ENCODE measurements at places on chromosomes 13 and 19. TPM values are rescaled to one million over a fixed set of nuclear protein-coding genes. Genes with fewer than 3 reads are reported as not detected.

IL12RB1 gene
- 2.2 TPM for total RNA-seq

GPR18 gene
- total RNA-seq, result not detected

- no peak for DNase-seq
Measured at GRCh38 chr13:79171141-79172061, 234.7 kb downstream of the RBM26 start.

DNA sequence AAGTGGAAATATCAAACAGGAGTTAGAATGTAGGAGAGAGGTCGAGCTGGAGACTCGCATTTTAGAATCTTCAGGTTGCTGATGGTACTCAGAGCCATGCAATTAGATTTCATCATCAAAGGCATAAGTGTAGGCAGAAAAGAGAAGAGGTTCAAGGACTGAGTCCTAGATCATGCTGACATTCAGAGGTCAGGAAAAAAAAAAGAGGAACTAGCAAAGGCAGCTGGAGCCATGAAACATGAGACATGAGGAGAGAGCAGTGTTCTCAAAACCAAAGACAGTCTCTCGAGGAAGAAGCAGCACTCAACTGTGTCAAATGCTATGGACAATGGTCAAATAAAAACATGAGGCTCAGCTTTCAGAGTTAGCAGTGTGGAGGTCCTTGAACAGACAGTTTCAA, 12.4 kb upstream of the TPP2 start:
- no peak for DNase-seq

DNA sequence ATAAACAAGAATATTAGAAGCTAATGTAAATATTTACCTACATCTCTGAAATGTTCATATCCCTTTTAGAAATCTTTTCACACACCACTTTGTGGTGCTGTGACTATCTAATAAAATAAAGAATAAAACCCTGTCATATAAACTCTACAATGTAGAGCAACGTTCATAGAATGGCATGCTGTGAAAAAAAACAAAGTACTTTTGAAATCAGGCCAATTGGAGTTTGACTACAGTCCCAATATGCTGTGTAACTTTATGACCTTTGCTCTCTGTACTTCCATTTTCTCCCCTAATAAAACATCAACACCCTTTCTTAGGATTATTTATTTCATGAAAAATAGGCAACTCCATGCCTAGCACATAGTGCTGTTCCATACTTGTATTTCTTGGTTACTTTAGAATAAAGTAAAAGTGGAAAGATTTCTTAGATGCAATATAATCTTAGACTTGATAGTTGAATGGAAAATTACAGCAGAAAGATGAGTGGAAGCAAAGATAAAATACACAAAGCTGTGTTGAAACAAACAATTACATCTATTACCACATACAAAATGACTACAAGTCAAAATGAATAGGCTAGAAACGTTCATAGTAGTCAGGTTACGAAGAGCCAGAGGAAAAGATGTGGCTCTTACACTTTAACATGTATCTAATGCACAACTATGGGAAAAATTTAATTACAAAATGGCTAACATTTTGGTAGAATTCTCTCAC, 613.2 kb upstream of the SLITRK5 start:
- DNase-seq, result no peak
